ENCODE measurements at places on chromosomes 3 and 15.

GRCh38 chr3:178686826-178687225, 150.6 kb downstream of the KCNMB2 start:
- DNase-seq, result no peak

- no peak for DNase-seq
These were observed 443.1 kb downstream of the FOXP1 start for GRCh38 chr3:71140477-71140876.

DNA sequence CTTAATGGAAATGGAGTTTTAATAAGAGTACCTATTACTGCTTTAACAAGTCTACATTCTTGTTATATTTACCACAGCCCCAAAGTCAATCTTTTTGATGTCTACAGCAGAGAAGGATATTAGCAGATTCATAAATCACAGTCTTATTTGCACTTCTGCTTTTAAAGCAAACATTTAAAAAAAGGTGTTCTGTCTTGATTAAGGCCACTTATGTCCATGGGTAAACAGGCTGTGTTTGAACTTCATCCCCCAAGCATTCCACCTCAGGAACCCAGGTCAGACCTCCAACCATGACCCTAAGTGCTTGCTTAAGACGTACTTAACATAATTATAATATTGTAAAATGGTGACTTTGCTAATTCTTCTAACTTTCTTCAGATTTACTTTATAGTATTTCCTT, 113.4 kb downstream of the CMSS1 start:
- no peak for DNase-seq

GRCh38 chr3:138148503-138148902, 16.3 kb upstream of the A4GNT start:
- no peak for DNase-seq

All from stimulated activated CD8-positive, alpha-beta memory T cell treated with anti-CD3 and anti-CD28 coated beads, Interleukin-15, amount 100 ng/mL, for 24 hours (primary cell).